ENCODE measurements at places on chromosomes 7 and 10. TPM values are rescaled to one million over a fixed set of nuclear protein-coding genes. Genes with fewer than 3 reads are reported as not detected.

KCP gene
- total RNA-seq = 1.3 TPM

DNA sequence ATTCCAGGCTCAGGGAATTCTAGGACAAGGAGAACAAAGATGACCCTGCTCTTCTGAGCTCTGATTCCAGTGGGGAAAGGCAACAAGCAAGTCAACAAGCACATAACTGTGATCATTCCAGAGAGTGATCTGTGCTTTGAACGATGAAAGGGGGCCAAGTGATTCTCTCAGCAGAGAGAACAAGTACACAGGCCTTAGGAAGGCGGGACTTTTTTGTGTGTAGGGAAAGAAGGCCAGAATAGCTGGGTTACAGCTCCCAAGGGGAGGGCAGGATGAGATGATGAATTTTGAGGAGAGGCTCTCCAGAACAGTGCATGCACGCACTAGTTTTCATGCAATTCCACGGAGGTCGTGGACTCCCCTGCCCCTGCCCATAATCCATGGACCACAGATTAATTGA, 565.2 kb downstream of the SDK1 start:
- DNase-seq = no peak

GRCh38 chr7:110007320-110008063, 1083.4 kb upstream of the LRRN3 start:
- DNase-seq = no peak

- no peak for DNase-seq
Measured at GRCh38 chr7:55190511-55191160, 171.8 kb downstream of the EGFR start.

DNA sequence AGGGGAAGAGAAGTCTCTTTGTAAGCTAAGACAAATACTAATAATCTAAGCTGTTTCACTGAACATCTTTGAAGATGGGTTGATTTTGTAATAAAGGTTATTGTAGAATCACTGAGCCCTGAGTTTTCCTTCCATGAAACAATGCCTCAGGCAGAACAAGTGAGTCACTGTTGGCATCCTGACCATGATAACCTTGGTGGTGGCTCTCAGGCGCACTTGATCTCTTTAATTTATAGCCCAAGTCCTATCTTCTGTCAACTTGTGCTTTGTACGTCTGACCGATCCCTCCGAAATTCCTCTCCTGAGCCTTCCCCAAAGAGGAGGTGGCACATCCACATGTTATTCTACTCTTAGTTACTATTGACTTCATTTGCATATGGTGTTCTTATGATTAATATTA, 812.9 kb downstream of the REEP3 start:
- no peak for DNase-seq

- DNase-seq = no peak
Measured at GRCh38 chr7:101453617-101454016, 90.9 kb downstream of the COL26A1 start.

GRCh38 chr10:61757001-61757400, 94.3 kb downstream of the CABCOCO1 start:
- DNase-seq = no peak

- no peak for DNase-seq
Measured at GRCh38 chr7:1534330-1535099, 4.0 kb downstream of the MAFK start.

- no peak for DNase-seq
Measured at GRCh38 chr7:20698469-20698868, 83.0 kb downstream of the ABCB5 start.
